ENCODE measurements at places on chromosomes 2 and 18. TPM values are rescaled to one million over a fixed set of nuclear protein-coding genes. Genes with fewer than 3 reads are reported as not detected.

The CCDC85A gene
- 0.16 TPM for total RNA-seq

DNA sequence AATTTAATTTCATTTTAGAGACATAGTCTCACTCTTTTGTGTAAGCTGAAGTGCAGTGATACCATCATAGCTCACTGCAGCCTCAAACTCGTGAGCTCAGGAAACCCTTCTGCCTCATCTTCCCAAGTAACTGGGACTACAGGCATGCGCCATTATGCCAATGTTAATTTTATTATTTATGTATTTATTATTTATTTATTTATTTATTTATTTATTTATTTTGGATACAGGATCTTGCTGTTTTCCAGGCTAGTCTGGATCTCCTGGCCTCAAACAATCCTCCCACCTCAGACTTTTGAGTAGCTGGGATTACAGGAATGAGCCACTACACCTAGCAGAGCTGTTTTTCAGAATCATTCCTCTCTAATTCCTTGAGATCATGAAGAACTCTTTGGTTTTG, 99.9 kb downstream of the ASXL3 start:
- H3K27me3 ChIP-seq: no peaks in the 10 kb centered on the region

DNA sequence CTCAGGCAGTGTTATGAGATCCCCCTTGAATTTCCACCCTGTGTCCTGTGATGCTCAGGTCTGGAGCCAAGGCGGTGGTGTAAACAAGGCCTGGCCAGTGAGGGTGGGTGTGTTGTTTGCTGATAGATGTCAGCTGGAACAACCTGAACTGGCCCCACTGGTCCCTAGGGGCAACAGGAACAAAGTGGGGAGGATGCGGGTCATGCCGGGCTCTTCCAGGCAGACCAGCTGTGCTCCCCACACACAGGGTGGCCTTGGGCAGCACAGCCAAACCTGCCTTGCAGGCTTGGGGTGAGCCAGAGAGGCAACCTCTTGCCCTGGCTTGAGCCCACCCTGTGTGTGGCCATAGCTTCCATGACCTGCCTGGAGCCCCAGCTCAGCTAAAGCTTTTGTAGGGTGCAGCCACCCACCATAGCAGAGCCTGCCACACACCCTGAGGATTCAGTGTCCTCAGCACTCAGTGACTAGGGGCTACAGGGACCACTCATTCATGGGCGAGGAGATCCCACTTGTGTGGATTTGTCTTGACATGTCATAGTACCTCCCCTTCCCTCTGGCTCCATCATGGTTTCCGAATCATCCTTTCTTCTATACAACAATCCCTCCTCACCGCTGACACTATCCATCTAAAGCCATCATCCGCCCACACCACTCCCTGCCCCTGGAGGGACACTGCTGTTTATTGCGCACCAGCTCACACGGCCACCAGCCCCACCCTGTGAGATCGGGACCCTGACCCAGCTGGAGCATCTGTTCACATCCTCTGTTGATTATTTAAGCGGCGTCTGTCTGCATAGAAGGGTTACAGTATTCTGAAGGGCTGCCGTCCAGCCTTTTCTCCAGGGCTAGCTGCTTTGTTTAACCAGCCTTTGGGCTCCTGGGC, 268.8 kb downstream of the CYP26B1 start:
- no peaks in the 10 kb centered on the region for H3K36me3 ChIP-seq
- peaks cover 3% of the 10 kb centered on the region for H3K27me3 ChIP-seq
- peak overlapping the region; percentile 39 for H3K27ac ChIP-seq

DNA sequence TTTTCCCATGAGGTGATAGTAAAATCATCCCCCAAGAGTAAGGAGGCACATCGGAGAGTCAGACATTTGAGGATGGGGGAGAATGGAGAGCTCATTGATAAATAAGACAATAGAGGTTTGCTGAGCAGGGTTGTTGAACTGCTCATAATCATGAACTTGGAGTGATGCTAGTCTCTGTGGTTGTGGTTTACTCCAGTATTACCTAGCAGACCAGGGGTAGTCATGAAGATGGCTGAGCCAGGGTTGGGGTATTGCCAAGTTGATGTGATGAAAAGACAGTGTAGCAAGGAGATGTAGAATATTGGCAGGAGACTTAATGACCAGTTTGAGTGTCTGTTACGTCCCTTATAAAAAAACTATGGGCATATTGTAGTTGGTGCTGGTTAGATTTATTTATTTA, 25.4 kb downstream of the CYBRD1 start:
- no peaks in the 10 kb centered on the region for H3K27me3 ChIP-seq
- H3K4me1 ChIP-seq: no peaks in the 10 kb centered on the region
- no peak overlapping the region for H3K4me3 ChIP-seq
- no peaks in the 10 kb centered on the region for H3K36me3 ChIP-seq
- DNase-seq: no peak

- H3K27ac ChIP-seq: no peak overlapping the region
- DNase-seq: no peak
- H3K4me3 ChIP-seq: no peak overlapping the region
Measured at GRCh38 chr2:58764338-58765104, 523.4 kb upstream of the FANCL start.
